GM23248 (cell line): ENCODE measurements at places on chromosomes 3 and 15.
A peak's percentile ranks its signal among the peaks of the same experiment; 100 is the strongest.

- DNase-seq: peak; percentile 70
Measured at GRCh38 chr15:23467110-23467600, 20.1 kb upstream of the GOLGA6L2 start.

DNA sequence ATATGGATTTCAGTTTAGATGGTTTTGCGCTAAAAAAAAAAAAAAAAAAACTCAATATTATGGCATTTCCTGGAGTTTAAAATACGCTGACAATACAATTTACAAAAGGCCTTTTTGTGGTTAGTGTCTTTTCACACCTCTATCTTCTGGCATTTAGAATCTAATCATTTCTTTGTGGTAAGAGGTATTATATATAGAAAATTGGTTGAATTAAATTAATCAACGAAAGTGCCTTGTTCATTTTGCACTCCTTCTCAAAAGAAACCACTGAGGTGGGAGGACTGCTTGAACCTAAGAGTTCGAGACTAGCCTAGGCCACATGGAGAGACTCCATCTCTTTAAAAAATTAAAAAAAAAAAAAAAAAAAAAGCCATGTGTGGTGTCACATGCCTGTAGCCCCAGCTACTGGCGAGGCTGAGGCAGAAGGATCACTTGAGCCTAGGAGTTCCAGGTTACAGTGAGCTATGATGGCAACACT, 90.0 kb upstream of the ICE2 start:
- DNase-seq: no peak

- no peak for DNase-seq
Measured at GRCh38 chr3:118938183-118938961, 96.3 kb downstream of the IGSF11 start.

GRCh38 chr3:159859424-159859823, 129.2 kb upstream of the IL12A start:
- DNase-seq: no peak

DNA sequence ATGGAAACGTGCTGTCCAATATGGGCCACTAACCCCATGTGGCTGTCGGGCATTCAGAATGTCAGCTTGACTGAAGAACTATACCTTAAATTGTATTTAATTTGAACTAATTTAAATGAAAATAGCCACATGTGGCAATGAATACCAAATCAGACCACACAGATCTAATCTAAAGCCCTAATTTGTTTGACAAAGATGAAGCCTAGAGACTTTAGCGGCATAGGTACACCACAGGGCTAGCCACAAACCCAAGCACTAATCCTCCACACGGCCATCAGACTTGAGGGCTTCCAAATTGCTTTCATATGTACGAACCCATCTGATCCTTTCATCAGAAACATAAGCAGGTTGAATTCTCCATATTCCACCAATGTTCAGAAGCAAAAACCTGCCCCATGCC, 81.4 kb downstream of the SHQ1 start:
- DNase-seq: no peak

- no peak for DNase-seq
Measured at GRCh38 chr3:45537970-45538640, 56.4 kb upstream of the LIMD1 start.

DNA sequence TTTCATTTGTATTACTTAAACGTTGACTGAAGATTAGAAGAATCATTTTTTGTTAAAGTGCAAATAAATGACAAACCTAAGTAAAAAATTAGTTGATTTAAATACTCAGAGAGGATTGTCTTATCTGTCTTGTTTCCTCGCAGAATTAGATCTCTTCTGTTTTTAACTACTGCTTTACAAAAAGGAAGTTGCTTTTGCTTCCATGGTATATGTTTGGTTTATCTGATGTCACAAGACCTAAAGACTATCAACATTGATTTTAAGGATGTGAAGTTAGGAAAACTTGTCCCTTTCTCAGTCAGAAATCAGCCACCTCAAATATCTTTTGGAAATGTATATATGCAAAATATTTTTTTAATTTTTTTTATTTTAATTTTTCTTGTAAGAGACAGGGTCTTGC, 28.7 kb downstream of the GPR171 start:
- no peak for DNase-seq

DNA sequence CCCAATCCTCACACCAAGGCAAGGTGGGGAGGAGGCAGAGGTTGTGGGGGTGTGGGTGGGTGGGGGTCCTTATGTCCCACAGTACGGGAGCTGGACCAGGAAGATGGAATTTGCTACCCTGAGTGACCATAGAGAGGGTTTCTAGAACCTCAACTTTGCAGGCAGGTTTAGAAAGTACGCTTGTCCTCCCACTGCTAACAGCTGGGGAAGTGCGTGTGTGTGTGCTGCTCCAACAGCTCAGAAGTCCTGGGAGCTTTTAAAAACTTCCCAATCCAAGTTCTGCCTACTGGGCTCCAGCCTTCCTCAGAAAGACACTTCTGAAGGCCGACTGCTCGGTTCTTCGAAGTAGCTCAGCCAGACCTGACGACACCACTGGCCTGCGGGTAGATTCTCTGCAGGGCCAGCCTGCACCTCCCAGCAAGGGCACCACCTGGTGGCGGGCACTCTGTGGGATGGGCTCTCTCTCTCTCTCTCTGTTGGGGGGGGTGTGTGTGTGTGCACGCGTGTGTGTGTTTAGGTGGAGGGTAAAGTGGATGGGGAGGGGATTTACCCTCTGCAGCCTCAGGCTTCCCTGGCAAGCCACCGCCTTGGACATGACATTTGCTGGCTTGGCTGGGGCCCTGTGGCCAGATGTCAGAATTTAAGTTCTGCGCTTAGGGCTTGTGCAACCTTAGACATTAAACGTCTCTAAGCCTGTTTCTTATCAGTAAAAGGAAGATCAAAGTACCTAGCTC, 15.6 kb downstream of the TMEM158 start:
- peak; percentile 93 for DNase-seq
